ENCODE measurements at places on chromosomes 1 and 21.

- DNase-seq, result no peak
Observed at GRCh38 chr1:207831517-207832327, 79.2 kb downstream of the CD34 start.

DNA sequence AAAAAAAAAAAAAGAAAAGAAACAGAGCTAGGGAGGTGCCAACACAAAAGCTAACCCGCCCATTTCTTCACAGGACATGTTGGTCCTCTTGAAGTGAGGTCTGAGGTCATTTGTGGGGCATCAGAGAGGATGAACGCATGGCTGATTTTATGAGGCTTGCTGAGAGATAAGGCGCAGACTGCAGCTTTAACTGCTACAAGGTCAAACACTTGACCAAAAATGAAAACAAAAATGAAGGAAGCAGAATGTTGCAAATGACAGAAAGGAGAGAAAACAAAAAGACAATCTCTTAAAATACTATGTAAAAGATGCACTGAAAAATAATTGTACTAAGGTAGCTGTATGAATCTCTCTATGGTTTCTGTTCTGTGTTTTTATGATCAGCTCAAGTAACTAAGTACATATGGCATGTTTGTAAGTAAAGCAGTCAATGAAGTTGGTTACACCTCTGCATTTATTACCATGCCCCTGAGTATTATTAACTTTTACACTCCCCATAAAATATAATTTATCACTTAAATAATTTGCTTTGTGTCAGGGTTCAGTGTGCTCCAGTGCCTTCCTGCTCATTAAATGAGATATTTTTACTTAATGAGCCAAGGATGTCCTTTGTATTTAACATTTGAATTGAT, 249.1 kb upstream of the NR5A2 start:
- DNase-seq, result no peak

DNA sequence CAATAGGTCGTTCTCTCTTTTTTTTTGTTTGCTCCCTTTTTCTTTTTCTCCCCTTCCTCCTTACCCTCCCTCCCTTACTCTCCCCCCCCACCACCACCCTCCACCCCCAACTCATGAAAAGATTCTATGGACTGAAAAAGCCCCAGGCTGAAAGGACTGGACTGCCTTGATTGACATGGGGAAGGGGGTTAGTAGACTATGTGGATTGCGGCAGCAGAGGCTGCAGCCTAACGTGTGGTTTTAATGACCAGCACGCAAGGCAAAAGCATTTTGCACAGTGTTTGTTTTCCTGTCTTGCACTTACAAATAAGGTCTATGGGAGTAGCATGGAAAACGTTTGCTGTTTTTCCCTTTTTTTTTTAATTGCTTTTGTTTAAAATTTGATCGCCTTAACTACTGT, 5.5 kb downstream of the ZBTB18 start:
- no peak for DNase-seq

- DNase-seq, result no peak
Observed at GRCh38 chr1:35675773-35676172, 34.4 kb upstream of the PSMB2 start.

- no peak for DNase-seq
Observed at GRCh38 chr1:66402194-66402593, 131.8 kb upstream of the SGIP1 start.

GRCh38 chr1:162633081-162633762, 958 bp downstream of the DDR2 start:
- no peak for DNase-seq

All from RPMI8226 (cell line).